ENCODE measurements at places on chromosomes 16 and 17. TPM values are rescaled to one million over a fixed set of nuclear protein-coding genes. Genes with fewer than 3 reads are reported as not detected.

DNA sequence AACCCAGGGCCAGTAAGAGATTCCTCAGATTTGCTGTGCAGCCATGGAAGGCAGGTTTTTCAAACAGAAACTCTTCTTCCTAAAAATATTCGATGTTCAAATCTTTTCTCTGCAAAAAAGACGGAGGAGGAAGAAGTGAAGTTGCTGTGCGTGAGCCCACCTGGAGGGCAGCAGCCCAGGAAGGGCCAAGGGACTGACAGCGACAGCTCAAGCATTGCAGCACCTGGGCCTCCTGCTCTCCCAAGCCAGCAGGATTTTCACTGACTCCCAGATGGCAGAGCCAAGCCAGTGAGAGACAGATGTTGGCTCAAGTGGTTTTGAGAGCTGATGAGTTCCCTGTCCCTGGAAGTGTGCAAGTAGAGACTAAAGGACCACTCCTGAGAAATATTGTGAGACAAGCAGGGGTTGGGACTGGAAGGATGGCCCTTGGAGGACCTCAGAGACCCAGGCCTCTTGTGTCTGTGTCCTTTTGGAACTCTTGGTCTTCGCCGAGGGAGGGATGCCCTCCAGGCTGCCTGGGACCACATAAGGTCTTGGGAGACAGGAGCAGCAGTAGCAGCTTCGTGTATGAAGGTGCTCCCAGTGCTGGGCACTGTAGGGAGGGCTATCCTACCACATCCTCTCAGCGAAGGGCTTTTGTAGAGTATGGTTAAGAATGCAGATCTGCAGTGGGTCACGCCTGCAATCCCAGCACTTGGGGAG lies 29.3 kb upstream of the TNFRSF13B start:
- no peaks in the 10 kb centered on the region for H3K4me1 ChIP-seq
- H3K4me3 ChIP-seq: no peak overlapping the region
- no peaks in the 10 kb centered on the region for H3K27me3 ChIP-seq
- no peak for DNase-seq
- H3K27ac ChIP-seq: no peak overlapping the region

ACSM2A gene
- not detected for total RNA-seq

DNA sequence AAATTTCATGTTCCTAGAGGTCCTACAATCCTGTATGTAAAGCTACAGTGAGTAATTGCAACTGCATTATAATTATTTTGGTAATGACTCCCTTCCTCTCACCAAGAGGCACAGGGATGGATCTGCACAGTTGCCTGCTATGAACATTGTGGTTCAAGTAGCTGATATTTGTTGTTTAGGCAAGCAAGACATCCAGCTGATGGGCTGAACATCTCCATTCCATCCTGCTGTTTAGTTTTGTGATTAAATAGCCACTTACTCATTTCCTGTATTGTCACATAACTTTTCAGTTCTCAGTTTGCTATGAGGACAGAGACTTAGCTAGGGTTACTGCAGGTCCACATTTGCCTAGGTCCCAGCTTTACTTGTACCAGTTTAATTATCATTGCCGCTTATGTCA lies 181.2 kb upstream of the TBX2 start:
- no peak overlapping the region for H3K4me3 ChIP-seq
- DNase-seq: no peak
- H3K4me1 ChIP-seq: no peaks in the 10 kb centered on the region
- H3K27me3 ChIP-seq: no peaks in the 10 kb centered on the region
- no peaks in the 10 kb centered on the region for H3K36me3 ChIP-seq
- H3K27ac ChIP-seq: no peak overlapping the region

PTX4 gene
- not detected for total RNA-seq

DNA sequence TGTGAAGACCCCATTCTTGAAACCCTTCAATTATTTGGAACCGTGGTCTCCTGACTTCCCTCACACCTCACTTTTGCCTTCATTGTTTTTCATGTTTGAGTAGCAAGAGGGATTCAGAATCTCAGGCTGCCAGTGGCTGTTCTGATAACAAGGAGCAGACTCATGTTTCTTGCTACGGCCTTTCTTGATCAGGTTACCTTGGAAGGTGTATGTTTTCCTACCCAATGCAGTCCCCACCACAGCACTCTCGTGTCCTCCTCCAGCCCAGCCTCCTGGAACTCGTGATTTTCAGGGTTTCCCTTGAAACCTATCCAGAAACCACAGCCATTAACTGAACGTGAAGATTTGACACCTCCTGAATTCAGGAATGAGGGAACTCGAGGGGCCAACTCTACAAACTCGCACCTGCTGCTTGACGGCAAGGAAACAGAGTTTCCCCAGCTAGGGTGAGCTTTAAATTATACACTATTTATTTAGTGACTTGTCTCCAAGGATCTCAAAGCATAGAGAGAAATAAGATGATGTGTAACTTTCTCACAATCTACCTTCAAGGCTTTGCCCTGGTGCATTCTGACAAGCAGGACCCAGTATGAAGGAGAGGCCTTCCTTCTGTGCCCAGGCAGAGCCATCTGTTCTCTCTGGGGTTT lies 1.6 kb downstream of the ZFHX3 start:
- H3K27ac ChIP-seq: peak overlapping the region; percentile 97
- DNase-seq: no peak
- H3K36me3 ChIP-seq: no peaks in the 10 kb centered on the region
- H3K4me1 ChIP-seq: peaks cover 40% of the 10 kb centered on the region

G6PC1 gene
- total RNA-seq: not detected

DNA sequence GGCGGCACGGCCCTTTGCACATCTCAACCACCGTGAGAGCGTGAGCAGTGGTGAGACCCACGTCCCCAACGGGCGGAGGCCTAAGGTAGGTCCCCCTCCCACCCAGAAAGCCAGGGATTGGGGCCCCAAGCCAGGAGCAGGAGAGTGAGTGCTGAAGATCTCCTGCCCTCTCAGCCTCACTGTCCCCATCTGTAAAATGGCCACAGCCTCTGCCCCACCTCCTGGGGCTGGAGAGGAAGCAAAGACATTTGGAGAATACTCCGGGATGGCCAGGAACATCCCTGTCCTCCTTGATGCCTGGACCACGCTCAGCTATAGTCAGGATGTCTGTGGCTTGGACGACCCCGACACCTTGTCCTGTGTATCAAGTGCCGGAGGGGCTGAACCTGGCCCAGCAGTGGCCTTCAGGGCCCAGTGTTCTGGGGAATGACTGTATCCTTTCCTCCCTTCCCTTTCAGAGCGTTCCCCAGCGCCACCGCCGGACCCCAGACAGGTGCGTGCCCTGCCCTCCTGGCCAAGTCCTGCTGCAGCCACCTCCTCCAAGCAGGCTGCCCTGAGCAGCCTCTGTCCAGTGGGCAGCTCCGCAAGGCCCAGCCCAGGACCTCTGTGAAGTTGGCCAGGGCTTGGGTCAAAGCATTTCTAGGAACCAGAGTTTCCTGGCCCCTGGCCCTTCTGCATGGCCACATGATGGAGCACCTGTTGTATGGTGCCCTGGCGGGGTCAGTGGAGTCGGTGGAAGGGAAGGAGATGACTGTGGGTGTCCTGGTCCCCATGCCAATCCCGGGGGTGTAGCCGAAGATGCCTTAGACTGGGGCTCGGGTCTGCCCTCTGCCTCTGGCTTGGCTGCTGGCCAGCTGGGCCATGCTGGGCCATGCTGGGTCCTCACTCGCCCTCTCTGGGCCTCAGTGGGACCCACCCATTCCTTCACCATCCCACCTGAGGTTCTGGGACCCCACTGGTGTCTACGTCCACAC lies 38.4 kb downstream of the ADCY7 start:
- H3K27me3 ChIP-seq: no peaks in the 10 kb centered on the region
- no peaks in the 10 kb centered on the region for H3K36me3 ChIP-seq
- DNase-seq: no peak
- H3K4me1 ChIP-seq: no peaks in the 10 kb centered on the region

DNA sequence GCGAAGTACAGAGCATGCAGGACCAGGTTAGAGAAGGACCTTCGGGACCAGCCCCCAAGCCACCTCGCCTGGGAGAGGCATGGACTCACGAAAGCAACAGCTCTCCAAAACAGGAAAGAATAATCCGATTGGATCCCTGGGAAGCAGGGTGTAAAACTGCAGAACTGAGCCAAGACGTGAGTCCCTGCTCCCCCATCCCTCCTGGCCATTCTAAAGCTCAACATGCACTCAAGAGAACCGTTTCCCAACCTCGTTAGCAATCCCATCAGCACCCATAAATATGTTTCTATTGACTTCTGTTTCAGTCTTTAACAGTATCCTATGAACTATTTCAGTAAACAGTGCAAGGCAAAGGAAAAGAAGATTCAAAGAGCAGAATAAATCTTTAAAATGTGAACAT lies 167.0 kb downstream of the COPRS start:
- H3K27ac ChIP-seq: peak overlapping the region; percentile 60
- no peaks in the 10 kb centered on the region for H3K27me3 ChIP-seq
- no peak overlapping the region for H3K4me3 ChIP-seq
- peaks cover 7% of the 10 kb centered on the region for H3K4me1 ChIP-seq
- no peak for DNase-seq
- H3K36me3 ChIP-seq: no peaks in the 10 kb centered on the region

CCL14 gene
- 19.9 TPM for total RNA-seq
